ENCODE measurements at places on chromosomes 5 and 9.

DNA sequence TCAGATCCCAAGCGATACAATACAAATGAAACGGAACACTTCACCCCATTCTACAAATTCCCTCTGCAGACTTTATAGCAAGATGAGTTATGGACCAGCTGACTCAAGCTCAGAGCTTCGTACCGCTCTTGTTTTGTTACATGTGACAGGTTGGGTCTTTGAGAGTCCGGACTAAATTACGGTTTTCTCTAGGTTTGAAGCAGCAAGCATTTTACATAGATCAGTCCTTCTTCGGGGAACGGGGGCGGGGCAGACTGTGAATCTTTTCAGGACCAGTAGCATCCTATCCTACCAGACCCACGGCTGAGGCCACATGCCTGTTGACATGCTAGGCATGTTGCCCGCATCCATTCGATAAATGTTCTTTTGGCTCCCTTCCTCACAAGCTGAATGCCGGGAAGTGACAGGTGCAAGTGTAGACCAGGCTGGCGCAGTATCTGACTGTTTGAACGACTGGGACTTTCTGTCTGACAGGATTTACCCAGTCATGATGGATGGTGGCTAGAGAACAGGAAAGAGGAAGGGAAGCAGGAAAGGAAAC lies 811.0 kb upstream of the GRAMD2B start:
- DNase-seq, result peak; percentile 53

GRCh38 chr5:138929571-138929955 lies 54.4 kb upstream of the LRRTM2 start:
- no peak for DNase-seq

DNA sequence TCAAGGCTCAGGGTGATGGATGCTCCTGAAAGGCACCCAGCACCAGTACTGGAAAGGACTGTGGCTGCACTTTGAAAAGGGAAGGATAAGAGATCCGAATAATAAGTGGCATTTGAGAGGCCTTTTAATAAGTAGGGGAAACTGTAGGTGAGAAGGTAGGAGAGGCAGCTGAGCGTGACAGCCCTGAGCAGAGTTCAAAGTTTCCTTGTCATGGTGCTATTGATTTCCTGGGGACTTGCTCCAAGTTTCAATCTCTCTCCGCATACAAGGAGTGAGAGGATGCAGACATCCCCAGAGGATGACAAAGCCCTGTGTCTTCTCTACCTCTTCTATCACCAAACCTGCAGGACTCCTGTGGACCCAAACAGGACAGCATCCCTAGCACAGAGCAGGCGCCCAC lies 354.5 kb downstream of the SPOCK1 start:
- no peak for DNase-seq

GRCh38 chr9:80964914-80965313 lies 724.4 kb downstream of the TLE1 start:
- no peak for DNase-seq

GRCh38 chr9:99274016-99274415 lies 51.9 kb downstream of the SEC61B start:
- DNase-seq, result no peak

DNA sequence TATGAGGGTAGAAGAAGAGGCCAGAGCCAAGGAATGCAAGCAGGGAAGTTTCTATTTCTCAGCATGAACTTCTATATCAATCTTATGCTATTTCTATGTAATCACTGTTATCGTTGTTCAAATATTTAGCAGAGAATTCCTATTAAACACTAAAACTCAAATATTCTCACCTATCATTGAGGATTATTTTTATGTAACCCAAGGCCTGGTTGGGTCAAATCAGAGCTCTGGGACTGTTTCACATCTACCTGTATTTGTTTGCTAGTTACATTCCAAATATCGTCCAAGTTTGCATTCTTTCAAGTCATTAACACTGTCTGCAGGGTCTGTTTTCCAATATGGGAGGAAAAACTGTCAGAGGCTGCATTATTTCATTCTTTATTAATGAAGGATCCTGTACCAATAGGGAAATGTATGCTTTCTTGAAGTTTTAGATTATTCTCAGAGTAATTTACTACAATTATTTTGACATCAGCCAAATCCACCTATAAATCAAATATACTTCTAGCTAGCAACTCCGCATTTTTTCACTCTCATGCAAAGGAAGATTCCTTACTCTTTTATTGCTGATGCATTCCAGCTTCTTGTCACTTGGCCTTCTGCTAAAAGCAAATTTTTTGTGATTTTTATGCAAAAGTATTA lies 52.2 kb downstream of the LURAP1L start:
- DNase-seq, result peak; percentile 66

- DNase-seq, result peak; percentile 19
Measured at GRCh38 chr5:2029206-2029605, 146.5 kb upstream of the IRX4 start.

DNA sequence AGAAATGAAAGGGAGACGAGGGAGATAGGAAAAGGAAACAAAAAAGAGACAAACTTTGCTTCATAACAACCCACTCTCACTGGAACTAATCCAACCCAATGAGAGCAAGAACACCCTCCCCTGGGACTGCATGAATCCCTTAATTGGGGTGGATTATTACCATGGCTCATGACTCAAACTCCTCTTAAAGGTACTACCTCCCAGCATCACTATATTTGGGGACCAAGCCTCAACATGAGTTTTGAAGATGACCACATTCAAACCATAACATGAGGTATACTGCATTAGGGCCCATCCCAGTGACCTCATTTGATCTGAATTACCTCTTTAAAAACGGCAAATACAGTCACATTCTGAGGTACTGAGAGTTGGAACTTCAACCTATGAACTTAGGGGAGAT lies 8.0 kb downstream of the MTAP start:
- peak; percentile 76 for DNase-seq

DNA sequence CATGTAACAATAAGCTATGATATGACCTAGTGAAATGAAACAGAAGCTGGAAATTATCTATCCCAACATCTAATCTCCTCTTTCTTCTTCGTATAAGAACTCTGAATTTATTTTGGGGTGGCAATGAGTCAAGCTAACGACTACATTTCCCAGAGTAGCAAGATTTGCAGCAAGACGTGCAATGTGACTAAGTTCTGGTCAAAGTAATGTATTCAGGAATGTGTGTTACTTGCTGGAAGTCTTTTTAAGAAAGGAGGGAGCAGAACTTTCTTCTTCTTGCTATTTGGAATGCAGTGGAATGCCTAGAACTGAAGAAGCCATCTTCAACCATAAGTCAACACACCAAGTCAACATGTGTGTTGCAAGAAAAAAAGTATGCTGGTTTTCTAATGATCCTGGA lies 406.6 kb upstream of the MEF2C start:
- DNase-seq, result peak; percentile 88

GRCh38 chr5:73968729-73969128 lies 342.7 kb downstream of the ARHGEF28 start:
- peak; percentile 53 for DNase-seq

DNA sequence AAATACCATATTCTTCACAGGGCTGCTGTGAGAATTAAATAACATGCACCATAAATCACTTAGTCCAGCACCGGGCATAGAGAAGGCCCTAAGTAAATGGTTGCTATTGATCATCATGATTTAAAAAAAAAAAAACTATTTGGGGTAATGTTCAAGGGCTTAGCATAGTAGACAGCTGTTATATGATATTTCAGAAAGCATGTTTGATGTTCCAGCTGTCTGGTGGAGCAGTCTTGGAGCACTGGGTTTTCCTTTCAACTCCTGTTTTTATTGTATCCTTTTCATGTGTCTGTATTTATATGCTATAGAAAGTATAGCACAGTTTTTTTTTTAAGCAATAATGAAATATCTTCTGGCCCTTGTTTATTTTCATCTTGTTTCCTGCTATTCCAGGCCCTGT lies 28.0 kb upstream of the TOMM5 start:
- no peak for DNase-seq

DNA sequence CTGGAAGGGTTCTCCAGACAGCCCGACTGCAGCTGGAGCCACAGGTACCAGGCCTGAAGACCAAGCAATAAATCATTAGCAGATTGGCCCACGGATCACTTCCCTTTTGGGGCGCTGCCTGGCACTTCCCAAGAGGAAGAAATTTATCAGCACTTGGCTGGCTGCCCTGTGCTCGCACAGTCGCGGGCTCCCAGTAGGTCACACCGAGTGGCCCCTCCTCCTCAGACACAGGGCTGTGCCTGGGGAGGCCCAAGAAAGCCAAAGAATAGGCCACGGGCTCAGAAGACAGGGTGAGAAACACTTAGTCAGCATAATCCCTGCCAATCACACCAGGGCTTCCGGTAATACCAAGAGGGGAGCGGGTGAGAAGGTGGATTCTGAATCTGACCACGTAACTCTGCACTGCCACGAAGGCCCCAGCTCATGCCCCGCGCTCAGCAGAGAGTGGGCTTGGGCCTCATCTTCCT lies 115.7 kb upstream of the MSX2 start:
- no peak for DNase-seq

- no peak for DNase-seq
Measured at GRCh38 chr5:150363185-150363584, 5.7 kb downstream of the TCOF1 start.

DNA sequence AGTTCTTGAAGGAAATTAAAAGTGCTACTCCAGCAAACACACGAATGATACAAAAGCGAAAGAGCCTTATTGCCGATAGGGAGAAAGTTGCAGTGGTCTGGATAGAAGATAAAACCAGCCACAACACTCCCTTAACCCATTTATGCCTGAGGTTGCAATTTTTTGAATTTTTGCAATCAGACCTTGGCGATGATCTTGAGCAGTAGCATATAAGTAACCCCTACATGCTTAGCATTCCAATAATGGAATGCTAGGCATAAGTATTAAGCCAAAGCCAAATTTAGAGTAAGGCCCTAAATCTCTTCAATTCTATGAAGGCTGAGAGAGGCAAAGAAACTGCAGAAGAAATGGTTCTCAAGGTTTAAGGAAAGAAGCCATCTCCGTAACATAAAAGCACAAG lies 153.5 kb downstream of the SLC28A3 start:
- DNase-seq, result peak; percentile 66

- DNase-seq, result peak; percentile 55
Measured at GRCh38 chr9:71025201-71025600, 96.2 kb downstream of the TRPM3 start.

- DNase-seq, result no peak
Measured at GRCh38 chr5:34014626-34015025, 6.8 kb upstream of the AMACR start.

DNA sequence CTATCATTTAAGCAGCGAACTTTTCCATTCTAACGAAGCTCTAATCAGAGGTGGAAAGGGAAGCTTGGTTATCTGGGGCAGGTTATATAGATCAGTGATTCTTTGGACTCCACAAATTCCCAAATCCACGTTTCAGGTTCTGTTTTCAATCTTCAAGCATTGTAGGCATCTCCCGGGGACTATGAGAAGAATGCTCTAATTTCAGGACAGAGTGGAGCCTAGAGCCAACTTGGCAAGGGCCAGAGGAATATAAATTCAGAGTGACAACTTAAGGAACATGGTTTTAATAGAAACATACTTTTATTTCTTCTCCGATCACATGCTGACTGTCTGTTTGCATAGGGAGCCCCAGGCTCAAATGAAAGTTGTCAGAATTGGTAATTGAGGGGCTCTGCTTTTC lies 514.0 kb upstream of the KLF4 start:
- peak; percentile 42 for DNase-seq

- peak; percentile 64 for DNase-seq
Measured at GRCh38 chr5:141369994-141370848, at the start of gene PCDHGB3. Gene PCDHGB3 (plus strand): TSS chr5:141370242. CDS start chr5:141370395, 153 bp downstream.

DNA sequence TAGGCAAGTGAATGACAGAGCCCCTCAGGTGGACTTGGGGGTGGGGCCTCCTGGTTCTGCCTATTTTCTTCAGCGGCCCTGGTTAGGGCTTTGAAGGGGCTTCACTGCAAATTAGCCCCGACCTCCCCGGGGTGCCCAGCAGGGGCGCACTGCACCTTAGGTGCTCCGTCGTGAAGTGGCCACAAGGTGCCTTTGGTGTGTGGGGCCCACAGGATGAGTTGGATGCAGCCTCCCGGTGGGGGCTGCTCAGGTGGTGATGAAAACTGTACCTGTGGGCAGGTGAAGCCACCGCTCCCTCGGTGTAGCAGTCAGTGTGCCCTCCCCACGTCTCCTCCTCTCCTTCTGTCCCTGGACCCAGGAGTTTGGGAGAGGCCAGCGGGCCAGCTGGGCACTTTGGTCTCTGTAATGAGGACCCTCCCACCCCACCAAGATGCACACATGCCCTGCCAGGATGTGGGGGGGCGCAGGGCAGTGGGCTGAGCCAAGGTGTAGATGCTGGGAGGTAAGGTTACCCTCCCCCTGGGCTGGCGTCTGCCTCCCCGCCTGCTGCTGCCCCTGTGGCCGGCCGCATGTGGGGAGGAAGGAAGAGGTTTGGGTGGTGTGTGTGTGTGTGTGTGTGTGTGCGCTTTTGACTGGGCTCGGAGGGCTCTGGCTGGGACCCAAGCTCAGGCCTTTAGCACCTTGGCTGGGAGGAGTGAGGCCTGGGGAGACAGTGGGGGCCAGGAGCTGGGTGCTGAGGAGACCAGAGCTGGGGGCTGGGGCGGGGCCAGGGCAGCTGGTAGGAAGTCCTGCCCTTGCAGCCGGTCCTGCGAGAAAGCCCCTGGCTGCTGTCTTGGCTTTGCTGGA lies 55.6 kb downstream of the RXRA start:
- DNase-seq, result no peak

DNA sequence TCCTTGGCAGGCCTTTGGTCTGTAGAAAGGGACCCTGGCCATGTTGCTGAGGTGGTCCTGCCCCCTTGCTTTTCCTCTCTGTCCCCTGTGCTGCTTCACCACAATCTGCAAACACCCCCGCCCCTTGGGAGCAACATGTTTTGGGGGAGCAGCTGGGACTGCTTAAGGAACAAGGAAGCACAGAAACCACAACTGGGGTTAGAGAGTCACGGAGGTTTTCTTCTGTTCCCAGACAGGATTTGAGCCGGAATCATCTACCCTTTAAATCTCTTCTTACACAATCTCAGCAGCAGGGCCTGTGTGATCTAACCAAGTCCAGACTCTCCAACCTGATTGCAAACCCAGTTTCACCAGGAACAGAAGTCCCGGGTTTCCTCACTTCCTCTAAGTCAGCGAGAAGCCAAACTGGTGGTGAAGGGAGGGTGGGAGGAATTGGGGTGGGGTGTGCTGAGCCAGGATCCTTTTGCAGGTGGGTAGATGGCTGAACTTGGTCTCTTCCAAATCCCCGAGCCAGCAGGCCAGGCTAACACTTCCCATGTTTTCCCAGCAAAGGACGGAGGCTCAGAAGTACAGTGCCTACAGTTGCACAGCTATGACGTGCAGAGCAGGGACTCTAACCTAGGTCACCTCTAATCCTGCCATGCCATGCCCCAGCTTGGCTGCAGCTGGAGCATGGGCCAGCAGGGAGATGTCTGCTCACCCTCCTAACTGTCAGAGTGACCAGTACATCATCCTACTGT lies 25.0 kb downstream of the SH3PXD2B start:
- DNase-seq, result peak; percentile 86

- peak; percentile 44 for DNase-seq
Measured at GRCh38 chr9:72315510-72316311, 49.3 kb downstream of the ZFAND5 start.

- DNase-seq, result no peak
Measured at GRCh38 chr5:30239331-30240022, 954.0 kb upstream of the CDH6 start.

GRCh38 chr5:174760721-174761120 lies 36.3 kb downstream of the MSX2 start:
- peak; percentile 19 for DNase-seq

- peak; percentile 89 for DNase-seq
Measured at GRCh38 chr5:115460472-115460871, 84.1 kb downstream of the FEM1C start.
